ENCODE measurements at places on chromosomes 4 and X.

DNA sequence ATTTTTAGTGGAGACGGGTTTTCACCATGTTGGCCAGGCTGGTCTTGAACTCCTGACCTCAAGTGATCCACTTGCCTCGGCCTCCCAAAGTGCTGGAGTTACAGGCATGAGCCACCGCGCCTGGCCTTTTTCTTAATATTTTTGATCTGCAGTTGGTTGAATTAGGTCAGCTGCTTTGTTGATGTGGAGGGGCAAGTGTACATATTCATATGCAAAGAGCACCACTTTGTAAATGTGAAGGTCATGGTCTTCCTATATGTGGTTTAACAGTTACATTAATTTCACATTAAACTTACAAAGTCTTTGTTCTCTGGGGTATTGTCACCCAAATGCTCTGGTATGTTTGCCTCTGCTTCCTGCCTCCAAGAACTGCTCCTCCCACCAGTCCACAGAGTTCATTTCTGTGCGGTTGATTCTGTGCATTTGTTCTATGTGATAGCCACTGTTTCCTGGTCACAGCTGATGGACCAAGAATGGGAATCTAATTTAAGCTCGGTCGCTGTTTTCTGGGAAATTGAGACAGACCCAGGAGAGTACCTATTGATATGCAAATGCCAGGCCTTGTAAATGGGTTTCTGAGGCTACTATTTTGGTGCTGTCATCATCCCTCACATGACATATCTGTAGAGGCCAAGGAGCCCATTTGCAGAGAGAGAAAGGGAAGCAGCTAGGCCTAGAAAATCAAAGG lies 26.9 kb upstream of the HPSE start:
- H3K4me1 ChIP-seq: no peaks in the 10 kb centered on the region
- H3K36me3 ChIP-seq: no peaks in the 10 kb centered on the region
- no peak overlapping the region for H3K4me3 ChIP-seq
- no peaks in the 10 kb centered on the region for H3K27me3 ChIP-seq
- no peak overlapping the region for H3K27ac ChIP-seq

GRCh38 chr4:21184788-21185187 lies 484.5 kb downstream of the PACRGL start:
- H3K27ac ChIP-seq: no peak overlapping the region
- no peaks in the 10 kb centered on the region for H3K27me3 ChIP-seq
- no peaks in the 10 kb centered on the region for H3K36me3 ChIP-seq
- no peak overlapping the region for H3K4me3 ChIP-seq
- DNase-seq: no peak

- no peak for DNase-seq
- H3K36me3 ChIP-seq: no peaks in the 10 kb centered on the region
- H3K4me3 ChIP-seq: no peak overlapping the region
- no peak overlapping the region for H3K27ac ChIP-seq
Observed at GRCh38 chr4:17426222-17426621, 85.7 kb downstream of the QDPR start.

DNA sequence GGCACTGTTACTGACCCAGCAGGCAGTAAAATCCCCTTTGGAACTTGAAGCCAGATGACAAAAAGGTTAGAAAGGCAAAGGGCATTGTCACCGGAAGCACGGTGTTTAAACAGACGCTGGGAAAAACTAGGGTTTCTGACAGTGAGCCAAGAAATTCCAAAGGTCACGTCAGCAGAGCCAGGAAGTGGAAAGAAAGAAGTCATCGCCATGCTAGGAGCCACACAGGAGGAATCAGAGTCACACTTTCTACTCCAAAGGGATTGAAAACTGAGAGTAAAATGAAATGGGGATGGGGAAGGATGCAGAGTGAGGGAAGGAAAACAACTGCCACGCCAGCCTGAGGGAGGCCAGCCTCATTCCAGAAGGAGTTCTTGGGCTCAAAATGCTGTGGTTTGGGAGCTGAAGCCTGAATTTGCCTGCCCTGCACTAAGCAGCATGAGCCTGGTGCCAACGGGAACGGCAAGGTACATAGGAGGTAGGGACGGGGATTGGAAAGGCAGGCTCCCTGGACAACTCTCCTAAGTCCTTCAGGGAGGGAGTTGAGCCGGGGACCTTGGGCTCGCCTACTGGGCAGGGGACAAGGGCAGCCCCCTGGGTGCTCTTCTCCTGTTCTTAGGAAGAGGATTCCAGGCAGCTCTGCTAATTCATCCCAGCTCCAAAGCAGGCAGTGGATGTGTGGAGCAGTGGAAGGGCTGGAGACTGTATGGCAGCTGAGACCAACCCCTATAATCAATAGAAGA lies 66.8 kb downstream of the SOWAHB start:
- no peaks in the 10 kb centered on the region for H3K36me3 ChIP-seq
- peak; percentile 88 for DNase-seq
- H3K4me1 ChIP-seq: peaks cover 13% of the 10 kb centered on the region
- peak overlapping the region; percentile 41 for H3K4me3 ChIP-seq
- H3K27me3 ChIP-seq: no peaks in the 10 kb centered on the region

GRCh38 chrX:72182924-72183323 lies 1.4 kb downstream of the PIN4 start:
- H3K27ac ChIP-seq: no peak overlapping the region
- no peak overlapping the region for H3K4me3 ChIP-seq
- DNase-seq: no peak

DNA sequence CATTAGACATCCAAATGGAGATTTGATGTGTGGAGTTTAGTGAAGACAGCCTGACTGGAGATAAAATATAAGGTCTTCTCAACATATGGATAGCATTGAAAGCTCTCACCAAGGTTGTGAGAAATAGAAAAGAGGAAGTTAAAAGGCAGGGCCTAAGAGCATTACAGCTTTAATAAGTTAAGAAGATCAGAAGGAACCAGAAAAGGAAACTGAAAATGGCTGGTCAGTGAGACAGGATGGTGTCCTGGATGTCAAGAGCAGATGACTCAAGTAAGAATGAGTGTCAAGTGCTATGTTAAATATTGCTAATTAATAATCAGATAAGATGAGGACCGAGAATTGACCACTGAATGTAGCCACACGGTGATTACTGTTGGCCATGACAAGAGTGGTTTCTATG lies 642.9 kb downstream of the STPG2 start:
- H3K36me3 ChIP-seq: no peaks in the 10 kb centered on the region
- no peak overlapping the region for H3K4me3 ChIP-seq
- DNase-seq: no peak
- no peak overlapping the region for H3K27ac ChIP-seq
- no peaks in the 10 kb centered on the region for H3K27me3 ChIP-seq

- H3K36me3 ChIP-seq: no peaks in the 10 kb centered on the region
- no peak overlapping the region for H3K27ac ChIP-seq
- H3K4me3 ChIP-seq: no peak overlapping the region
- peaks cover 29% of the 10 kb centered on the region for H3K4me1 ChIP-seq
- no peak for DNase-seq
- no peaks in the 10 kb centered on the region for H3K27me3 ChIP-seq
Observed at GRCh38 chr4:6901669-6902317, 7.8 kb upstream of the TBC1D14 start.

GRCh38 chr4:110055158-110055768 lies 142.6 kb downstream of the EGF start:
- no peaks in the 10 kb centered on the region for H3K27me3 ChIP-seq
- peak; percentile 67 for DNase-seq
- H3K36me3 ChIP-seq: no peaks in the 10 kb centered on the region
- no peak overlapping the region for H3K4me3 ChIP-seq
- no peaks in the 10 kb centered on the region for H3K4me1 ChIP-seq
- peak overlapping the region; percentile 69 for H3K27ac ChIP-seq

DNA sequence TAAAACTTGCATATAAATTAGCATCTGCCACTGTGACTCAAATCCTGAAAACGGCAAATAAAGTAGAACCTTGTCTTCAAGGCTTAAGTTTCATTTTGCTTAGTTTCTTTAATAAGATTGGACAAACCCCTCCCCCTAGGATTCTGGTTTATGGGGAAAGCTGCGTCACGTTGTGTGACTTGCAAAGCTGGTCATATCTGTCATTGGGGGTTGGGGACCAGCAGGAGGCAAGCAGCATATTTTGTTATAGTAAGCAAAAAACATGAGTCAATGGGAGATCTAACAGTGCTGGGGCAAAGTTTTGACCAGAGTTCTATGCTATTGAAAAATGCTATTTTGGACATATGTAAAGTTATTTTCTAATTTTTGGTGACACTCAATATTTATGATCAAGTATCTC lies 407.3 kb downstream of the PCDH18 start:
- H3K27ac ChIP-seq: no peak overlapping the region
- H3K4me3 ChIP-seq: no peak overlapping the region
- no peaks in the 10 kb centered on the region for H3K4me1 ChIP-seq

- no peak overlapping the region for H3K4me3 ChIP-seq
- H3K27ac ChIP-seq: no peak overlapping the region
- H3K4me1 ChIP-seq: no peaks in the 10 kb centered on the region
- H3K36me3 ChIP-seq: no peaks in the 10 kb centered on the region
Observed at GRCh38 chr4:11042760-11043159, 358.2 kb upstream of the CLNK start.

- no peaks in the 10 kb centered on the region for H3K27me3 ChIP-seq
- no peaks in the 10 kb centered on the region for H3K4me1 ChIP-seq
- no peaks in the 10 kb centered on the region for H3K36me3 ChIP-seq
Observed at GRCh38 chrX:110414679-110415439, 56.2 kb downstream of the RTL9 start.

- no peak for DNase-seq
- no peak overlapping the region for H3K4me3 ChIP-seq
- H3K27ac ChIP-seq: no peak overlapping the region
- H3K36me3 ChIP-seq: no peaks in the 10 kb centered on the region
Observed at GRCh38 chr4:166324321-166324720, 451.3 kb downstream of the TLL1 start.

DNA sequence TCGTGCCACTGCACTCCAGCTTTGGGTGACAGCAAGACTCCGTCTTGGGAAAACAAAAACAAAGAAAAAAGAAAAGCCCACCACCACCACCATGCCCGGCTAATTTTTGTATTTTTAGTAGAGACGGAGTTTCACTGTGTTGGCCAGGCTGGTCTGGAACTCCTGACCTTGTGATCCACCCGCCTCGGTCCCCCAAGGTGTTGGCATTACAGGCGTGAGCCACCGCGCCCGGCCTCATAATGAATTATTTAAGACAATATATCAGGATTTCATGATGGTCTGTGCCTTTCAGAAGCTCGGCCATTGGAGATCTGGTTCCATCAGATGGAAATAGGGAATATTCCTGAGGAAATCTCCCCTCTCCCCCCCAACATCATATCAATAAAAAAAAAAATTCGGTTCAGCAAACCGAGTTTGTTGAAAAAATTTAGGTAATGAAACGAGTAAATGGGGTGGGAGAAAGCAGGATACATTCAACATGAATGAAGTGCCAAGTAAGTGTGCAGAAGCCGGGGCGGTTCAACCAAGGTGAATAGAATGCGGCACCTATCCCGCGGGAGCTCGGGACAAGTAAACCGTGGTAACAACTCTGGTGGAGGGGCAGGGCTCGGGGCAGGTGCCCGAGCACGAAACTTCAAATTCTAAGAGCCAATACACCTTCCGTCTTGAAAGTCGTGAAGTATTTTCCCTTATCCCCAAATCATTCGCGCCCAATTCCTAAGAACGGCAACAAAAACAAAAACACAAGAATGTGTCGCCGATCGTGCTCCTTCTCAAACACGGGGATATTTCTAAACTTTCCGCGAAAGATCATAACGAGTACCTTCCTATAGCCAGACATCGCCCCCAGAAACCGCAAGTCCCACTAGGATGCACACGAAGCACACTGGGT lies 773 bp upstream of the TXLNG start:
- H3K27ac ChIP-seq: no peak overlapping the region
- no peaks in the 10 kb centered on the region for H3K36me3 ChIP-seq
- no peaks in the 10 kb centered on the region for H3K27me3 ChIP-seq
- DNase-seq: peak; percentile 42

DNA sequence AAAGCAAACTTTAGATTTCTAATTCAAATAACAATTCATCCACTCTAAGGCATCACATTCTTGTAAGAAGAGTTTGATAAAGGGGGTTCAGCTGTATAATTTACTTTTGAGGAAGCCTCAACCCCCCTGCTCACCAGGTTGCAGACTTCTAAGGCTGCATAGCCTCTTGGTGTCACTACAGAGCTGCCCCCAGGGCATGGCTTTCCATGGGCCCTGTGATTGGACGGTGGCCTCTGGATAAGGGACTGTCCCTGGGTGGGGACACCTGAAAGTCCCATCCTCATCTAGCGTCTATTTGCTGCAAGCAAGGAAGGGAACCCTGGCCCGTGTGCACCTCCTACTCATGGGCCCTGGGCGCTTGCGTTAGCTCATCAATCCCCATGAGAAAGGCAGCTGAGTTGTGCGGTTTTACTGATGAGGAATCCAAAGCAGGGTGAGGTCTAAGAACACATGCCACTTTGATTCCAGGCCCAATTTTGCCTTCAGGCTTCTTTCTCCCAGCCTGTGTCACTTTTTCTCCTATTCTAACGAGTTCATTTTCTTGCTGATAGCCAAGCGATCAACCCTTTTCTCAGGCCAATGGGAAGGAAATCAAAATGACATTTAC lies 51.8 kb downstream of the SCML1 start:
- no peaks in the 10 kb centered on the region for H3K36me3 ChIP-seq
- H3K4me1 ChIP-seq: no peaks in the 10 kb centered on the region
- no peaks in the 10 kb centered on the region for H3K27me3 ChIP-seq
- no peak overlapping the region for H3K27ac ChIP-seq
- DNase-seq: no peak
- H3K4me3 ChIP-seq: no peak overlapping the region

GRCh38 chr4:174198828-174199227 lies 84.6 kb downstream of the FBXO8 start:
- no peak for DNase-seq
- H3K4me1 ChIP-seq: no peaks in the 10 kb centered on the region
- no peak overlapping the region for H3K27ac ChIP-seq
- no peak overlapping the region for H3K4me3 ChIP-seq
- H3K27me3 ChIP-seq: peaks cover 4% of the 10 kb centered on the region

GRCh38 chrX:40145001-40145922 lies 47.5 kb upstream of the BCOR start:
- no peaks in the 10 kb centered on the region for H3K36me3 ChIP-seq
- H3K4me1 ChIP-seq: peaks cover 23% of the 10 kb centered on the region
- H3K4me3 ChIP-seq: peak overlapping the region; percentile 51

DNA sequence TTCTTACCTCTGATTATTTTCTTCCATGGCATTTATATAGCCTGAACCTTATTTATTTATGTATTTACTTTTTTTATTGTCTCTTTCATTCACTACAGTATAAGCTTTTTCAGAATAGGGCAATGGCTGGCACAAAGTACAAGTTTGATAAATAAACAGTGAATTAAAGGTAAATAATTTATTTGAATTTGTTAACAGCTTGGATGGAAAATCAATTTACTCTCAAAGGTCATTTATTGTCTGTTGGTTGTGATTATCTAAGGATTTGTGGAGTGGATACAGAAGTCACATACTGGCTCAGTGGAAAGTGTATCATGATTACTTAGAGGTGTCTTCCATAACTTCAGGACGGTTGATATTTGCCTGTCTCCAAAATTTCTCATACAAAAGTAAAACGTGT lies 2472.9 kb downstream of the PCDH7 start:
- no peaks in the 10 kb centered on the region for H3K36me3 ChIP-seq
- no peak overlapping the region for H3K27ac ChIP-seq
- no peak overlapping the region for H3K4me3 ChIP-seq
- DNase-seq: no peak

- DNase-seq: no peak
- no peak overlapping the region for H3K4me3 ChIP-seq
- no peak overlapping the region for H3K27ac ChIP-seq
- no peaks in the 10 kb centered on the region for H3K27me3 ChIP-seq
Observed at GRCh38 chr4:81410680-81411079, 61.0 kb downstream of the RASGEF1B start.

- no peaks in the 10 kb centered on the region for H3K4me1 ChIP-seq
- no peaks in the 10 kb centered on the region for H3K36me3 ChIP-seq
- H3K27ac ChIP-seq: no peak overlapping the region
- H3K27me3 ChIP-seq: no peaks in the 10 kb centered on the region
- DNase-seq: no peak
- no peak overlapping the region for H3K4me3 ChIP-seq
Observed at GRCh38 chr4:109648997-109649575, 54.2 kb downstream of the CASP6 start.

All from right lobe of liver (tissue), 6 donors.